ENCODE measurements at places on chromosomes 2 and 18. TPM values are rescaled to one million over a fixed set of nuclear protein-coding genes. Genes with fewer than 3 reads are reported as not detected.
A peak's percentile ranks its signal among the peaks of the same experiment; 100 is the strongest.

DNA sequence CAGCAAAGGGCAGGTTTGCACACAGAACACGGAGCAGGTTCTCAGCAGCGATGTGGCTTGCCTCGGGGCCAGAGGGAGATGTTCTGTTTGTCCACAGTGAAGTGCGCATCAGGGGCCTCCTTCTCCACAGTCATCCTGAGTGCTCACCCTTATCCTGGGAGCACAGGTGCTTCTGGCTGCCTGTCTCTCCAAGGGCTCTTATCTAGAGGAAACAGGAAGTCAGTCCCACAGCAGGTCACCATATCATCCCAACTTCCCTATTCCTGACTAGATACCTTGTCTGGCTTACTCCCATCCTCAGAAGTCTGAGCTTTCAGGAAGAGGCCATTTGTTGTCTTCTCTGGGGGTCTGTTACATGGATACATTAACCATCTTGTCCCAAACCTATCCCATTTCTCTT is at the start of gene CD207:
Gene CD207 (minus strand): TSS at position 174 of the 400 bp plus-strand sequence. CDS start 40 bp downstream, at position 134.
- no peaks in the 10 kb centered on the region for H3K4me1 ChIP-seq
- no peak for DNase-seq
- H3K27me3 ChIP-seq: no peaks in the 10 kb centered on the region
- no peaks in the 10 kb centered on the region for H3K36me3 ChIP-seq
- H3K4me3 ChIP-seq: no peak within 1 kb of the TSS

Gene FOXI3
- total RNA-seq: not detected

Gene TWIST2
- not detected for total RNA-seq

DNA sequence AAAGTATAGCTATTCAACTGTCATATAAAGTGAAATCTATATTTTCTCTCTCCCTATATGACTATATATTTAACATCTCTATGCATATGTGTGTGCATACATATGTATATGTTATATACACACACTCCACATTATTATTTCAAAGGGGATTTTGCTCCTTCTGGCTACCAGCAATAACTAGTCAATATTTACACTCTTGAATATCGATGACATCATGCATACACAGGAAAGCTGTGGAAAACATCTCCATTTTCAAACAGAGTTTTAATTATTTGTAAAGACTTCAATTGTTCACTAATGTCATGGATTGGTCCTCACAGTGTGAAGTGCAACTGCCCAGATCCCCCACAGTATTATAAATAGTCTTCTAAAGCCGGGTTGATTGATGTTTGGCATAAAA is 195.9 kb upstream of the TCF4 start:
- no peak overlapping the region for H3K4me3 ChIP-seq
- H3K36me3 ChIP-seq: peaks cover 2% of the 10 kb centered on the region
- H3K4me1 ChIP-seq: peaks cover 9% of the 10 kb centered on the region
- H3K27ac ChIP-seq: no peak overlapping the region

DNA sequence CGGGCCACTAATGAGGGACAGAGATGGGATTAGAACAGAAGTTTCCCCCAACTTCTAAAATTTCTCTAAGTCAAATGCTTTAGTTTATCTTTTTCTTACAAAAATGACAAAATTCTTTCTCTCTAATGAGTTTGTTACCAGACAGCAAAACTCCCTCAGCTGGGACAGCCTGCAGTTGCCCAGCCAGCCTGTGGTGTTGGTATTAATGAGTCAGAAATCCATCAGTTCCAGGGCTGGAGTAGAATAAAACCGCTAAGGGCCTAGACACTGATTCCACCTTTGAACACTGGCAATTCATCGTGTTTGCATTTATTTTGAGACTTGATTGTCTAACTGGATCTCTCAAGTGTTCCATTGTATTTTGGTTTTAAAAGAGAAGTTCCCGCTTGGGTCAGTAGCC is 38.3 kb upstream of the SMAD2 start:
- no peak overlapping the region for H3K4me3 ChIP-seq
- no peak overlapping the region for H3K27ac ChIP-seq

Gene SMIM21
- total RNA-seq: not detected

Gene TRIM43
- total RNA-seq: not detected

Gene CEBPZOS
- 46.6 TPM for total RNA-seq

DNA sequence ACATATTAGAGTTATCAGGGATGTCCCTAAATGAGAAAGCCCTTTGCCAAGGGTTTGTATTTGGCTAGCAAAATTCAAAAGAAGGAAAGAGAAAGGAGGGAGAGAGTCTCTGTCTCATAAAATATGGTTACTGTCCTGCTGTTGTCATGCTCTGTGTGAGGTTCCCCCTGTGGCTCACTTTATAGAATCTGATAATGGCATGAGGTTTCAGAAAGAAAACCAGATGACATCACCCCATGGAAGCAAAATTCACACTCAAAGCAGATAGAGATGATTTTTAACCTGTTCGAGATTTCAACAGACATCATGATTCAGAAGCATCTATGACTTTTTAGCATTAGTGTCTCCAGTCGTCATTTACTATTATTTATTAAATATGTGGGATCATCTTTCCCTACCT is 165.0 kb upstream of the SESTD1 start:
- DNase-seq: no peak
- no peak overlapping the region for H3K4me3 ChIP-seq
- H3K36me3 ChIP-seq: no peaks in the 10 kb centered on the region
- peaks cover 7% of the 10 kb centered on the region for H3K27me3 ChIP-seq

Gene PSMA8
- total RNA-seq: 2.0 TPM

DNA sequence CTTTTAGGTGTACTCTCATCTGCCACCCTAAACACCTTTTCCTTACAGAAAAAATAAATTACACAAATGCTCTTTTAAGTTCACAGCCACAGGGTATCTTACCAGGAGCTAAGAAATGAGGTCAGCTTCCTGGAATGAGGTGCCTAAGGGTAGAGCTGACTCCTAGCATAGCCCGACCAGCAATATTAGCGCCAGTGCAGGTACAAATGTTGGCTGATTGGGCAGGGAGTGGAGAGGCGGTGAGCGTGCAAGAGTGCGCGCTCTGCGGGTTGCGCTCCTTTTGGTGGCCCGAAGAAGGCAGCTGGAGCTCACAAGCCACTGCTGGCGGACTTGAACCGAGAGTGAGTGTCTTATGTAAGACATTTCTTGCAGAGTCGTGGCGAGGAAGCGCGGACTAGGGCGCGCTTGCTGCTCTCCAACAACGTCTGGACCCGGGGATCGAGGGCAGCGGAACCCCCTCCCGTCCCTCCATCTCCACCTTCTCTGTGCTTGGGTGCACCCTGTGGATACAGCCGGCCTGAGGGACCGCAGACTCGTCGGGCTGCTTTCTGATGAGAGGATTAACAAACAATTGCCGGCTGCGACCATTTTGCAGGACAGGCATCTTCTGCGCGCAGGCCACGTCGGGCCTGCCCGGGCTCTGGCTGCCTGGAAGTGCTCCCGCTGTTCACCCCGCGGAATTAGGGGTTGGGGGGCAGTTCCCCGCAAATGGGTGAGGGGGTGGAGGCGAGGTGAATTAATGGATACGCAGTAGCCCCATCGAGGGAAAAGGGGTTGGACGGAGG is 17.3 kb downstream of the BOLA3 start:
- no peak overlapping the region for H3K27ac ChIP-seq
- H3K36me3 ChIP-seq: peaks cover 19% of the 10 kb centered on the region
- H3K27me3 ChIP-seq: no peaks in the 10 kb centered on the region

Gene METAP1D
- total RNA-seq: 6.0 TPM

Gene ACMSD
- not detected for total RNA-seq

DNA sequence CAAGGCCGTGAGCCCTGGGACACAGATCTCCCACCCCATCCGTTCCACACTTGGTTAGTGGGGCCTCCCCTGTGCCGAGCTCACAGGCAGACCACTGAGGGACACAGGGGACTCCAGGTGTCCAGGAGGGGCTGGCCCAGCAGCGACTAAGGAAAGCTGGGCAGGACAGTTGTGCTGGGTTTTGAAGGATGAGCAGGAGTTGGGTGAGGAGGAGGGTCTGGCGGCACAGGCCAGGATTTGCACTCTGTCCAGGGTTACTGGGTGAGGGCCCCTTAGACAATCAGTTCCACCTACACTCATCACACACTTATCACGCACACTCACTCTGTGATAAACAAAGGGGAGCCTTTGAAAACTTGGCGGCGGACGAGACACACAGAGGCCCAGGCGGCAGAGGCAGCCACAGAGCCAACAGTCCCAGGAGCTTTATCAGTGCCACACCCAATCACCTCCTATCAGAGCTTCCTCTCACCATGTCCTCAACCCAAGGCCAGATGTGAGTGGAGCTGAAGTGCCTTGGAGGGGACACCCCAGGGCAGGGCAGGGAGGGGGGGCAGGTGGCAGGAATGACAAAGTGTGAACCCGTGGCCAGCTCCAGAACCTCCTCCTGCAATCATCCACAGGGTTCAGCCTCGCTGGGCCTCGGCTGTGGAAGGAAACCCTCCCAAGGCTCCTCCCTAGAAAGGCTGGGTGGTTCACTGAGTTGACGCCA is 26.6 kb downstream of the BIN1 start:
- peak overlapping the region; percentile 82 for H3K4me3 ChIP-seq
- H3K36me3 ChIP-seq: peaks cover 5% of the 10 kb centered on the region
- peak overlapping the region; percentile 91 for H3K27ac ChIP-seq
- H3K27me3 ChIP-seq: no peaks in the 10 kb centered on the region
- DNase-seq: peak; percentile 86

- H3K4me1 ChIP-seq: peaks cover 4% of the 10 kb centered on the region
- no peak overlapping the region for H3K27ac ChIP-seq
- no peak overlapping the region for H3K4me3 ChIP-seq
- no peak for DNase-seq
- peaks cover 18% of the 10 kb centered on the region for H3K27me3 ChIP-seq
Measured at GRCh38 chr2:164617466-164617865, 3.8 kb downstream of the GRB14 start.

GRCh38 chr2:156884216-156884615 is 373.3 kb upstream of the GALNT5 start:
- no peak for DNase-seq
- H3K4me3 ChIP-seq: no peak overlapping the region
- no peaks in the 10 kb centered on the region for H3K4me1 ChIP-seq
- no peak overlapping the region for H3K27ac ChIP-seq
